ENCODE measurements at places on chromosomes 12 and 14.

- DNase-seq = no peak
Observed at GRCh38 chr14:52154992-52155650, 86.3 kb upstream of the NID2 start.

DNA sequence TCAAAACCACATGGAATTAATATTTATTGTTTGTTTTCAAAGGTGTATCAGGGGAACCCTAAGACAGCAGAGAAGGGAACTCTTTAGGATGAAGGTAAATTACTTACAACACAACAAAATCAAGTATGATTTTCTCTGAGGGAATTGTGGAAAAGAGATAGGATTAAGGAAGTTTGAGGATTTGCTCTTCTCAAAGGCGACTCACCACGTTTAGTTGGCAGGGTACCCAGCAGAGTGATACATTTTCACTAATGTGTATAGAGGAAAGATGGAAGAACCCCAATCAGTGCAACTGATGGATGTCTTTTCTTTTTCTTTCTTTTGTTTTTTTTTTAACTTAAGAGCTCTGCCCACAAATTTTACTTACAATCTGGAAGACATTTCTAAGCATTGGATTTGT, 499.2 kb downstream of the CCER1 start:
- DNase-seq = no peak

DNA sequence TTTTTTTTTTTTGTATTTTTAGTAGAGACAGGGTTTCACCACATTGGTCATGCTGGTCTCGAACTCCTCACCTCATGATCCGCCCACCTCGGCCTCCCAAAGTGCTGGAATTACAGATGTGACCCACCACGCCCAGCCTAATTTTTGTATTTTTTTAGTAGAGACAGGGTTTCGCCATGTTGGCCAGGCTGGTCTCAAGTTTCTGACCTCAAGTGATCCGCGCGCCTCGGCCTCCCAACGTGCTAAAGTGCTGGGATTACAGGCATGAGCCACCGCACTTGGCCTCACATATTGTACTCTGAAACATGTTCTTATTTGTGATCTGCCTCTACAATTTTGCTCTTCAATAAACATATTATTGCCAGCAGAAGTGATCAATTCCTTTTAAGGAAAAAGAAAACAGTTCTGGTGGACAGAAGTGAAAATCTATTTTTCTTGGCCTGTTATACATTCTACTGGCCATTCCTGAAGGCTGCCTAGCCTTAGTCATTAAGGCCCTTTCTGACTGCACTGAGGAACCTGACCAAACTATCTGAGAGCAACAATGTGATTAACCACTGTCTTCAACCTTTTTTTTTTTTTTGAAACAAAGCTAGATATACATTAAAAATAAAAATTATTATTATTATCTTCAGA, 36.1 kb downstream of the SNX6 start:
- DNase-seq = no peak

DNA sequence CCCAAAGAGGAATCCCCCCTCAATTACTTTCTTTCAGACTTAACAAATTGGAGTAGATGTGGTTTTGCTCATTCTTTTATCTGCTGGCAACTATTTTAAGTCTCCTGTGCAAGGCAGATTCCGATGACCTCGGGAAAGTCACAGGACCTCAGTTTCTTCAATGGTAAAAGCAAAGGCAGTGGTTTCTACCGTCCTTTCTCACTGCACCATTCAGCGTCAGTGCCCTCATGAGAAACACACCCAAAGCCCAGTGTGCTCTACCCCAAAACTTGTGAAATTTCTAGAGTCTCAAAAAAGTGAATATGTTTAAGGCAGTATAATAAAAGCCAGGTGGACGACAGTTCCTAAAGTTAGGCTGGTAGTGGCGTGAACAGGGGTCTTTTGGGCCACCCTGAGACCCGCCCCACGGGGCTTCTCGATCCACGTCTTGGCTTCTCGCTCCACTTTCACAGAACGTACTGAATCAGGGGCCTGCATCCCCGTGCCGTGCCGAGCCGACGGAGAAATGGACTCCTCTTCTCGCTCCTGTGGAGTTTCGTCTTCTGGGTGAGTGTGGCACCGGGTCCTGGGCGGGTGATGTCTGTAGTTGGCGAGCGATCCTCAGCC, 1.3 kb upstream of the ARHGAP5 start:
- DNase-seq = no peak

DNA sequence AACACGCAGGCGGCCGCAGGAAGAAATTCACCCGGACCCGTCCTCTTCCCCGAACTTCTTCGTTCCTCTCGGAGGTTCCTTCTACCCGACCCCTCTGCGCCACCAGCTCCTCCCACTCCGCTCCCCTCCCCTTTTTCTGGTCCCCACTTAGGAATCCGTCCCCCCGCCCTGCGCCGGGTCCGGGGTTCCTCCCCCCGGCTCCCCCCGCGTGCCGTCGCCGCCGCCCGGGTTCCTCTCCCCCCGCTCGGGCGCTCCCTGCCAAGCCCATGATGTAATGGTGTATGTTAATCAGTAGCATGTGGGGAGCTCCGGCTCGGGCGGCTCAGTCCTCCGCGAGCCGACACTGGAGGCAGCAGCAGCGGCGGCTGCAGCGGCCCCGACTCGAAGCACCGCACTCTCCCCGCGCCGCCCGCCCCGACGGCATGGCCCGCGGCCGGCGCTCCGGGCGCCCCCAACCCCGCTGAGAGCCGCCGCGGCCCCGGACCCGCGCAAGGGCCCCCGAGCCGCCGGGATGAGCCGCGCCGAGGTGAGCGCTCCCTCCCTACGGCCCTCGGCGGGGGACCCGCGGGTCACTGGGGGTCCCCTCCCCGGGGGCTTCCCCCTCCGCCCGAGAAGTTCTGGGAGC, 1.0 kb upstream of the SAMD4A start:
- DNase-seq = peak; percentile 83

DNA sequence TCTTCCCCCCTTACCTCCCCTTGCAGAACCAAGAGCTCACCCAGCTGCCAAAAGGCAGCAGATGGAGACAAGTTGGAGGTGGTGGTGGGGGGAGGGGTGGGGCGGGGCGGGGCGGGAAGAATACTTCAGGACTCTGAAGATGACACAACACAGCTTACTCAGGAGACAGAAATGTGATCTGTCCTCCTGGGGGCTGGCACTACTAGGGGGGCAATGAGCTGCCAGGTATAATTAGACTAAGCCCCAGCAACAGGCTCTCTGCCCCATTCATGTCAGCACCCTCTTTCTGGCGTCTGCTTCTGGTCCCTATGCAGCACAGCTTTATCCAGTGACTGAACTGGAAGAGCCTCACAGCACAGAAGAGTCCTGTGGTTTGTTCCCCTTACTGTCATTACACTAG, 407.0 kb downstream of the MED13L start:
- DNase-seq = no peak

DNA sequence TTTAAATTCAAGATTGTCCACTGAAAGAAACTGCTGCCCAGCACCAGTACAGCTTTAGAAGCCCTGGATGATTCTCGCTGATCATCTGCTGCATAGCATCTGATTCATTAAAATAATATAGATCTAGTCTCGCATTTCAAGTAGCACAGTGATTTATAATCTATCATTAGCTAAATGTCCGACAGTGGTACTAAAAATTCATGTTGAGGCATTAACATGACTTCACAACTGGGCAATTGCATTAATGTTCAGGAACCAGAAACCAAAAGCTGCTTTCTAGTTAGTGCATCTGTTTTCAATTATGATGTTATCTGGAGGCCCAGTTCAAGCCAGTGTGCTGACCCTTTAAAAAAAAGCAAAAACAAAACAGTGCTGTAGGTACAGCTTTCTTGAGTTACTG, 1987.2 kb upstream of the SEL1L start:
- DNase-seq = no peak

DNA sequence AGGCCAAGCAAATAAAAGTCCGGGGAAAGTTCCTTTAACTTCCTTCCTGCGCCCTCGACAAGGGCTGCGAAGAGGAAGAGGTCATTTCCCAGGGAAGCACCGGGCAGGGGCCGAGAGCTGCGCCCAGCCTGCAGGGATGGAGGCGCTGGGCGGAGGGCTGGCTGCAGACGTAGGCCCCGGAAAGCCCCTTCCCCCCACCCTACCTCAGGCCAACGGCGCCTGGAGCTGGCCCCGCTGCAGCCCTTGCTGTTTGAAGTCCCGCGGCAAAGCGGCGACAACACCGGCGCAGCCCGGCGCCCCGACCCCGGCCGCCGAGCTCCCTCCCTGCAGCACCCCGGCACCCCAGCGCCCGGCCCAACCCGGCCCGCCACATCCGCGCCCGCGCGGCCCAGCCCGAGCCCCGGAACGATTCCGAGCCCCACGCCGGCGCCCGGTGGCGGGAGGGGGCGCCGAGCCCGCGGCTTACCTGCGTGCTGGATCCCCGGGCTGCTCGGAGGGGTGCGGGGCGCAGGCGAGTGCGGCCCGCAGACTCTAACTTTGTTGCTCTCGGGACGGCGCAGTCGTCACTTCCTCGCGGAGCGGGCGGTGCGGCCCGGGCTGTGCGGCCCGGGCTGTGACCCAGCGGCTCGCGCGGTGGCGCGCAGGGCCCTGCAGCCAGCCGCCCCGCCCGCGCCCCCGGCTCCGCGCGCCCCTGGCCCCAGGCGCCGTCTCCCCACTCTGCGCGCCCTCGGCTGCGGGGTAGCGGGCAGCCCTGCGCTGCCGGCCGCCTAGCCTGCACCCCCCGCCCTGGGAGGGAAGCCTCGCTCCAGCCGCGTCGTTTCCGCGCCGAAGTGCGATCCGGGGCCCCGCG, 64.8 kb upstream of the PTGR2 start:
- peak; percentile 49 for DNase-seq

GRCh38 chr12:106300761-106301160, 1.8 kb upstream of the TCP11L2 start:
- DNase-seq = no peak

- no peak for DNase-seq
Observed at GRCh38 chr12:54156578-54156977, 32.2 kb downstream of the SMUG1 start.

GRCh38 chr12:3834774-3835173, 38.4 kb downstream of the PARP11 start:
- DNase-seq = no peak

DNA sequence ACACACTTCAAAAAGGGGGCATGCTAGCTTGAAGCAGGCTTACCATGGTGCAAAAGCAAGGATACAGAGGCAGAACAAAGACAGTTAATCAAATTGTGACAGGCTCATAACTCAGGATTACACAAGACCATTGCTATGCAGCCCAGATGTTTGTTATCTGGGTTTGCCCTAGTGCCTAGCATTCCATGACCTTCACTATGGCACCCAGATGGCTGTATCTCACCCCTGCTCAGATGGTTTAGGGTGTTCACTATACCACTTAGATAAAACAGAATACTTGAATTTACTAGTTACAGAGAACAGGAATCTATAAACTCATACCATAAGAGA, 56.2 kb downstream of the SDR9C7 start:
- no peak for DNase-seq

DNA sequence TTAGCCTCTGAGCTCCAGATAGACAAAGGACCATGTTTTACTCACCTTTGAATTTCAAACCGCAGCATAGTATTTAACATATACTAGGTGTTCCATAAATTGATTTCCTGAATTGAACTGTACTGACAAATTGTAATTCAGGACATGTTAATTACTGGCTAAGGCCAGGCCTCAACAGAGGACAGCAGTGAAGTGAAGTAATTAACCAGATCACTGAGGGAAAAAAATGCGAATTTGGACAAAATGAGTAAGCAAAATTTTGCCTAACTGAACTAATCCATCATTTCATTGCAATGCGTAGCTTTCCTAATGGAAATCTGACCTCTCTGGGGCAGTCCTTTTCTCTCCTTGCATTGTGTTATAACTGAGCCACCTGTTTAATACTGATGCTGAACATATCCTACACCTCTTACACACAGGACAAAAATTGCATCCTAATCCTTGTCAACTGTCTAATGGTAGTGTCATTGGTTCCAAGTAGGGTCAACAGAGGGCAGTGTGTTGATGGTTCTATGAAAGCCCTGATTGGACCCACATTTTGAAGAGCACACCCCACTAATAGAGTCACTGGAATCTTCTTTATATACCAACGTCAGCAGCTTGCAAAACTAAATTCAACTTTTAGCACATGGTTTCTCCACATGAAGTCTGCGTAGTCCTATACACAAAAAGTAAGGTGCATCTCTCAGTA, 148.4 kb downstream of the SLC25A21 start:
- no peak for DNase-seq

- DNase-seq = no peak
Observed at GRCh38 chr12:25924491-25925001, 33.9 kb upstream of the RASSF8 start.

DNA sequence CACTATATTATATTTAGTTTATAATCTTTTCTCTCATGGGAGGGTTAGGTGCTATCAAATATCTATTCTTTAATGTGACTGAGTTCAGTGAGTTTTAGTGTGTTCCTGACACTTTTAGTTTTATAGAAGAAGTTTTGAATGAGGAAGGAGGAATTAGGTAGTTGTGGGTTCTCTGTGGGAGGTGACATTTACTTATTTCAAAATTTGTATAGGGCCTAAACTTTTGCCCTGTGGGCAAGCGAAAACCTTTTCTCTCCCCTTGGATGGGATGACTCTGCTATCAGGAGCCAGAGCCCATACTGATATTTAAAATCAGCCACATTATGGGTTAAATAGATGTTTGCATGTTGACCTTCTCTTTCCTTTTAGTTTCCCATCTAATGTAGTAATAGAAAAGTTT, 43.6 kb downstream of the SPATS2 start:
- DNase-seq = no peak

- no peak for DNase-seq
Observed at GRCh38 chr12:22160396-22161003, 114.5 kb downstream of the CMAS start.

DNA sequence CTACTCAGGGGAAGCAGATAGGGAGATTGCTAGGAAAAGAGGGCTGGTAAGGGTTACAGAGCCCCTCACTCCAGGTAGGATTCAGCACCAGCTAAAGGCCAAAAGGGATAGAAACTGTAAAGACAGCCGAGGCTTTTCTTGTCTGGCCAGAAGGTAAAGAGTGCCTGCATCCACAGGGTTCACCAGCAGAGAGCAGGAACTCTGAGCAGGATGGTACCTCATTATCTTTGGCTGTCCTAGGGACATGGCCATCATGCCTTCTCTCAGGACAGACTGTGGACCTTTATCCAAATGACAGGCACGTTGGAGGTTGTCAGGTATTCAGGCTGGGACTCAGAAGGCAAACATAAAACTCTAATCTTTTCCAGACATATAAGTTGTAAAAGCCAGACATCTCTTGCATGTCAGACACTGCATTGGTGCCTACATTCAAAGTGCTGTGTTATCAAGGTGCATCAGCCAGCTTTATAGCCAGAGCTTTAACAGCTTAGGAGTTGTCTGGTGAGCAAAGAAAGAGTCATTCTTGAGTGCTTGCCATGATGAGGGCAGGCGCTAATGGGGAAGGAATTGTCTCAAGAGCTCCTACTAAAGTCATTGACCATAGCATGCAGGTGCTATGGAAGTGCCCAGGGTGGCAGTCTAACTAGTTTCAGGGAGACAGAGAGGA, 89.5 kb downstream of the PELI2 start:
- DNase-seq = no peak

DNA sequence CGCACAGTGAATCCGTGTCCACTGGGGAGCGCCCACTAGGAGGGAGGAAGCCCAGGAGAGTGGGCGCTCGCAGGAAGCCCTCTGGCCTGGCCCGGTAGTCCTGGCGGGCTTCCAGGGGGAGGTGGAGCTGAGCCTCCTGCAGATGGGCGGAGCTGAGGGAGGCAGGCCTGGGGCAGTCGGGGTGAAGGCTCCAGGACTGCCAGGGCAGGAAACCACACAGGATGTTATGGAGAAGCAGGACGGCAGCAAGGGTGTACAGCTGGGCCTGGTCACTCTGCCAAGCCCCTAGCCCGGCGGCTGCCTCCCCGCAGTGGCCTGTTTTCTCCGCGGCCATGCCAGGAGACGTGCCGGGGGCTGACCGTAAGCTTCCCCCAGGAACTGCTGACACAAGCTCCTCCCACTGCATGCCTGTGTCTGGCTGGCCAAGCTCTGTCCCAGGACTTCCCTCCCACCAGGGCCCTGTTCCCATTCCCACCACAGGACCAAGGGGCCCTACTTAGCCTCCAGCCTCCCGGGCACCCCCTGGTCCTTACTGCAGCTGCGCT, 143.4 kb upstream of the C14orf180 start:
- DNase-seq = no peak
